ENCODE measurements at places on chromosomes 5 and 9. TPM values are rescaled to one million over a fixed set of nuclear protein-coding genes. Genes with fewer than 3 reads are reported as not detected.

DNA sequence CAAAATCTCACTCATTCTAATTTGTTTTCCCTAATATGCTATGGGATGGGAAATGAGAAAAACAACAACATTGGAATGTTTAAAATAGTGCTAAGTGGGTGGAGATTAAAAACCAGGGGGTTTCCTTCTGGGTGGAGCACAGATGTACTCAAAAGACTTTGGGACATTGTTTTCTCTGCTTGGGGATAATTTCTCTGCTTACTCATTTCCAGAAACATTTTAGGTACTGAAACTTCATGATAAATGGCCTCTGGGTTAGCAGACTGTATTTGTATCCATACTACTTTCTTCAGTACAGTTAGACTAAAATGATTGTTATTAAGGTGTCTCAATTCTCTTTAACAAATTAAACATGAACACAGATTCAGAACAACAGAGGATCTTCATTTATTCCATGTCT is 17.4 kb downstream of the ELOVL7 start:
- DNase-seq, result no peak

DNA sequence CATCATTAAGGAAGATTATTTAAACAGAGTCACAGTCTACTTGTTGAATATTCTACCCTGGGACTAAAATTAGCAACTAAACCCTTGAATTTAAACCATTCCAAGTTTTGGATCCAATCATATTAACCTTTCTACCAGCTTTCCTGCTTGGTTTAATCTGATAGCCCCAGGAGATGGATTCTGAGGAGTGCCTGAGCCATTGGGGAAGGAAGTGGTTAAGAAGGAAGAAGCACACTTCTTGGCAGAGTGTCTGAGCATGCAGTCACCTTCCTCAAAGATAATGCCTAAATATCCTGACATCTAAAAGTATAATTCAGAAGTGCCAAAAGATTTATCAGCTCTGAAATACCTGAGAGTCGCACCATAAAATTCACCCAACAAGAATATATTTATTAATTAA is 74.1 kb upstream of the SNCAIP start:
- DNase-seq, result no peak

DNA sequence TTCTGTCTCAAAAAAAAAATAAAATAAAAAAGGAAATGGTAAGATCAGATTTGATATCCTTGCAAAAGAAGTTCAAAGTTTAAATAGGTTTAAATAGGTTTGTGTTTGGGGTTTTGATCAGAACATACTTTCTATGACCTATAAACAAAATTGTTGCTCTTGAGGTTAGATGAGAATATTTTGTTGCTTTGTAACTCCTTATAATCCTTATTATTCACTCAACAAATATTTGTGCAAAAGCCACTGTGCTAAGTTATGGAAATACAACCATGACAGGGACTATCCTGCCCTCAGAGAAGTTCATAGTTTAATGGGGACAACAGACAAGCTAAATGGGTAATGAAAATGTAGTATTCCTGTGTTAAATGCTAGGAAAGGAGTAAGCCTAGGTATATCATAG is 71.5 kb downstream of the INVS start:
- DNase-seq, result no peak

Gene MLANA
- total RNA-seq, result not detected

Gene NIPSNAP3A
- total RNA-seq, result 21.6 TPM

DNA sequence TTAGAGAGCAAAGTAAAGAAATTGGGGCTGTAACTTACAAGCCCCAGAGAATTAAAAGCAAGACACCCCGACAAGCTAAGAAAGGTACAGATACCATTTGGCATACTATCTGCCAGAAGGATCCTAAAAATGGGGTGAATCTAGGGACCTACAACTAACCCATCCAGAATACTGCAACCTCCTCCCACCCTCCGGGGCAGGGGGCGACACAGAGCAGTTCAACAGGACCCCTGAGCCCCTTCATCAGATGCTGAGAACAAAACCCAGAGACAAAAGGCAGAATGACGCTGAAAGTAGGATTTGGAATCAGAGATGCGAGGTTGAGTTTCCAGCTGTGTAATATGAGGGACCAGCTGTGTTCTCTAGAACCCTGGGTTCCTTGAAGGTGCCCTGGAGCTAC is 71.2 kb downstream of the EPB41L4B start:
- DNase-seq, result no peak

DNA sequence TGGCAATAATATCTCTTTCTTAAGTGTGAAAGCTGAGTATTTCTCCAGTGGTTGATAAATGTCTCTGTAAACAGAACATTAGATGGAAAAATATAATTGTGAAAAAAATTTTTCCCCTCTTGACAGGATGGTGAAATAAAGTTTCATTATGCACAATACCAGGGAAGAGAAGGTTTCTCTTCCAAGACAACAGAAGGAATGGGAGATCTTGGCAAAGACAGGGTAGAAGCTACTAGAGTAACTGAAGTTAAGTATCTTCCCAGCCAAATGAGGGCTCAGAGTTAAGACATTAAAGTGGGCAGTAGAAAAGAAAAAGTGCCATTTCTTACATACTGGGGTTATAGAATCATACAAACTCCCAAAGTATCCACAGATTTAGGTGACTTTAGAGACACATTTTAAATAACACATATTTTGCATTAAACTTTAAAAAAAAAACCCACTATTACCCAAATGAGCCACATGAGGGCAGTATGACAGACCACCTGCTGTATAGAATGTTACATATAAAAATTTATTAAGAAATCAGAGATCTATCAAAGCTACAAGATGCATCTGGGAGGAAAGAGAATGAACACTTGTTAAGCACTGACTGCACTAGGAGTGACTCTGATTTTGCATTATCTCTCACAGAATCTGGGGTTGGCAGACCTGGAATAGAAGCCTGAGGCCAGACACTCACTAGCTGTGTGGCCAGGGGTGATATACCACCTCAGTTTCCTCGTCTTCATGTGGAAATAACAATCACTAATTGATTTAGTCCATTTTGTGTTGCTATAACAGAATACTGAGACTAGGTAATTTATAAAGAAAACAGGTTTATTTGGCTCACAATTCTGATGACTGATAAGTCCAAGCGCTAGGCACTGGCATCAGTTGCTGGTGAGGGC is 98.5 kb downstream of the ARSB start:
- no peak for DNase-seq

DNA sequence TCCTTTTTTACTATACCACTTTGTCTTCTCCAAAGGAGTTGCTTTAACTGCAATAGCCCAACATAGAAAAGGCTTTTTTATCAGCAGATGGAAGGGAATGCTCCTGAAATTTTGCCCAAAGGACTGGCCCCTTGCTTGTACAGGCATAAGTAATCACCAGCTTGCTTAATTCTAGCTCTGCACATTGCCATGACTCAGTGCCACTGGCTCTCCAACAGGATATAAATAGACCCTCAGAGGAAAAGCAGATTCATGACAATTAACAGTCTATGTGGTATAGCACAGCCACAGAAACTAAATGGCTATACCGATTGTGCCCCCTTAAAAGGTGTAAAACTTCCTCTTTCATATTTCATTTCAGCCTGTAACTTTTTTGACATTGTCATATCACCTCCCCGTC is 227.0 kb downstream of the ZNF608 start:
- no peak for DNase-seq

GRCh38 chr5:16869821-16870796 is 66.0 kb downstream of the MYO10 start:
- no peak for DNase-seq

Gene NXNL2
- total RNA-seq, result 2.8 TPM

Gene IER5L
- total RNA-seq, result 25.4 TPM

Gene TLN1
- 134 TPM for total RNA-seq

DNA sequence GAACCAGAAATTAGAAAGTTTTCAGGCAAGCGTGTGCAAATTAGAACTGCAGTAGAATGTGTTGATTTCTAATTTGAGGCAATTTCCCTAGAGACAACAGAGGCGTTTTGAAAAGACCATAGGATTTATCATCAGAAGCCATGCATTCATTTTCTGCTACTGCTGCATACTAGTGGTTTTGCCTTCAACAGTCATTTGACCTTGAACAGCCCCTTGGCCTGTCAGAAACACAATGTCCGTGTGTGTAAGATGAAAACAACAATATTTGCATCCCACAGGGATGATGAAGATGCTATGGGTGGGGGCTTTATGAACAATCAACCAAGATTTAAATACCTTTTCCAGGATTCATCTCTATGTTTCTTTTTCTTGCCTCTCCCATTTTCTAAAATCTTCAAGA is 73.7 kb downstream of the PDE4D start:
- DNase-seq, result no peak

DNA sequence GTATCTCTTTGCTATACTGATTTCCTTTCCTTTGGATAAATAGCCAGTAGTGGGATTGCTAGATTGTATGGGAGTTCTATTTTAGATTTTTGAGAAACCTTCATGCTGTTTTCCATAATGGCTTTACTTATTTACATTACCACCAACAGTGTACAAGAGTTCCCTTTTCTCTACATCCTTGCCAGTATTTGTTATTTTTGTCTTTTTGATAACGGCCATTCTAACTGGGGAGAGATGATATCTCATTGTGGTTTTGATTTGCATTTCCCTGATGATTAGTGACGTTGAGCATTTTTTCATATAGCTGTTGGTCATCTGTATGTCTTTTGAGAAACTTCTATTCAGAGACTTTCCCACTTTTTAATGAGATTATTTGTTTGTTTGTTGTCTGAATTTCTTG is 25.8 kb downstream of the NADK2 start:
- no peak for DNase-seq

Gene MARCOL
- not detected for total RNA-seq

Measured in testis (tissue), 5 donors.